ENCODE measurements at places on chromosomes 13 and 19.

DNA sequence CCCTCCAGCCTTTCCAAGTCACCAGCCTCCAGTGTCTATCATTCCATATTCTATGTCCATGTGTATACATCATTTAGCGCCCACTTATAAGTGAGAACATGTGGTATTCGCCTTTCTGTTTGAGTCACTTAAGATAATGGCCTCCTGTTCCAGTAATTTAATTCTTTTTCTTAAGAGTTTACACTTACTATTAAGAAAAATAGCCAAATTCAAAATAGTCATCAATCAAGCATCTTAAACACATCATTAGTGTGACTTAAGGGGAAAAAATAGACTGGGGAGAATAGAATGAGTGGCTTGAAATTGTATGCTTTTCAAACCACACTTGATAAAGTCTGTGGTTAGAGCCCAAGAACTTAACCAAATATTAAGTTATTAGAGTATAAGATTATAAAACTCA is 248.0 kb downstream of the MAB21L1 start:
- DNase-seq: no peak

DNA sequence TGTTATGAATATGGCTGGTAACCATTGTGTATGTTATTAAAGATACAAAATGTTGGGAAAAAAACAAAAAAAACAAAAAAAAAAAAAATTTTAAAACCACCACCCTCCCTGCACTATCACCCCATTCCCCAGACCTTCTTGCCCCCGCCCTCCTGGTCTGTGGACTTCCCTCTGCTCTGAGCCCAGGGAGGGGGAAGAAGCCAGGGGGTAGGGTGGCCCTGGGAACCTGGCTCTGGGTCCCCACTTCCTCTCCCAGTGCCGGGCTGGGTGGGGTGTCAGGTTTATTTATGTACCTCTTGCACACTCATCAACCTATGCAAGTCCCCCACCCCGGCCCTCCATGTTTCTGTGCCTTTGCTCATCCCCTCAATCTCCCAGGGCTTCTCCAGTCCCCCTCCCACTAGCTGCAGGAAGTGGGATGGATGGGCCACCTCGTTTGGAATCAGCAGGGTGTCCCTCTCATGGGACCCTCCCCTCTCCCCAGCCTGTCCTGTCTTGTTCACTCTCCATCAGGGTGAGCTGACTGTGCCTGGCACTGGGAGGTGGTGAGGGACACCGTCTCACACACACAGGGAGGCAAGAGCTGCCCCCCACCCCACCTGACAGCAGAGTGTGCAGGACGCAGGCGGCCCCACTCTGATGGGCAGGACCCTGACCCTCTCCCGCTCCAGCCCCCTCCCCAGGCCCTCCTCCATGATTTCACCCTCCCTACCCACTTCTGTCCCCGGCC is 5.9 kb downstream of the PAF1 start:
- DNase-seq: no peak

DNA sequence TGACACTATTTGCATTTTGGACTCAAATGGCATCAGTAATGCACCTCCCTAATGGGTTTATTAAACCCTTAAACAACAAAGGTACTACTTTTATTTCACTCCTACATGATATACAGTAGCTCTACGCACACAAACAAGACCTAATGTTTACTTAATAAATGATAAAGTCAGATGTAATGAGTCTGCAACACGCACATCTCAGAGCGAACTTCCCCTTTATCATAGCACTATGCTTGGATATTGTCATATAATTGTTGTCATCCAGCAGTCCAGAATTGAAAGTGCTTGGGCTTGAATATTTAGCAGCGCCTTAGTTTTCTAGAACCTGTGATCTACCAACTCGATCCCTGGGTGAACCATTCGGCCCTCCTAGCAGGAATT is 772 bp downstream of the PARP4 start:
- DNase-seq: no peak

DNA sequence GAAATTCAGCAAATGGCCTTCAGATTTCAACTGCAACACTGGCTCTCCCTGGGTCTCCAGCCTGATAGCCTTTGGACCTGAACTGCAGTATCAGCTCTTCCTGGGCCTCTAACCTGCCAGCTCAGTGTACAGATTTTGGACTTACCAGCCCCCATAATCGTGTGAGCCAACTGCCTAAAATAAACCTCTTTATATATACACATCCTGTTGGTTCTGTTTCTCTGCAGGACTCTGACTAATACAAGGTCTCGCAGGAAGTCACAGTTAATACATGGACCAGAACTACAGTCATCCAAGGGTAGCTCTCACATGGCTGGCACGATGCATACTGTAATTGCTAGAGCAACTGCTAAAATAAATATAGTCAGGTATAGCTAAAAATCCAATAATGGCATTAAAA is 85.1 kb downstream of the KATNAL1 start:
- DNase-seq: no peak

GRCh38 chr13:48004201-48004600 is 3.1 kb upstream of the SUCLA2 start:
- no peak for DNase-seq

GRCh38 chr19:38514812-38515633 is 81.5 kb downstream of the RYR1 start:
- DNase-seq: peak; percentile 46

DNA sequence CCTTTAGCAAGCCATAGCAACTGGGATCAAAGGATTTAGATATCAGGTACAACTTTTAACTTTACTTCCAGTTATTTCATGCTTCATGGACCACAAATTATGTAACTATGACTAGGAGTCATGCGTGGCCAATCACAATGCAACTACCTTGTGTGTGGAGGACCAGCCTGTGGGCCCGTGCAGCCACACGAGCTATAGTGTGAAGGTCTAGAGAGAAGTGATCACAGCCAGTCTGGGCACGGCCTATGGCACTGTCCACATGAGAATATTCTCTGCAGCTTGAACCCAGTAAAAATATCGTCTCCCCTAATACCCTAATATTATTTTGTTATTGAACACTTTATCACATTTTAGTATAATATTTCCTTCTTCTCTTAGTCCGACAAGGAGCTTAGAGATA is 464.9 kb upstream of the MIR17HG start:
- no peak for DNase-seq

DNA sequence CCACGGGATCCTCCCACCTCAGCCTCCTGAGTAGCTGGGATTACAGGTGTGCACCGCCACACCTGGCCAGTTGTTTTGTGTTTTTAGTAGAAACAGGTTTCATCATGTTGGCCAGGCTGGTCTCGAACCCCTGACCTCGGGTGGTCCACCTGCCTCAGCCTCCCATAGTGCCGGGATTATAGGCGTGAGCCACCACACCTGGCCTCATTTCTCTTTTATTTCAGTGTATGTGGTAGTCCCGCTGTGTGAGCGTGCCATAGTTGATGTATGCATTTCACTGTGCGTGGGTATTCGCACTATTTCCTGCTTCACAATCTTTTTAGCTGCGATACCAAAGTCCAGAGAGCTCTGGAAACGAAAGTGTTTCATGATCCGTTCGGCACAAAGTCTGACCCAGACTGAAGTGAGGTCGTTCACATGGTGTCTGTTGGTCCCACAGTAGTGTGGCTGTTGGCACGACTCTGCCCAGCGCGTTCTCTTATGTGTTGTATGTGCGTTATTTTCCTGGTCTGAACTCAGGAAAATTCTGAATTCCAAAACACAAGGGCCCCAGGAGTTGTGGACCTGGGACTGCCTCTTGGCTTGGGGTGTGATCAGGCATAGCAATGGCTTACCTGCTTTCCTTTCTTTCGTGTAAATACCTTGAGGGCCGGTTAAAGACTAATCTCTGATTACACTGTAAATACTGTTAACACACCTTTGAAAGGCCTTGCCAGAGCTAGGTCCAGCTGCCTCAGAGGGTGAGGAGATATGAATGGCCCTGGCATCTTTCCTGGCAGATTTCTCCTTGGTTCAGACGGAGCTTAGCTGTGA is 8.6 kb downstream of the EPN1 start:
- no peak for DNase-seq

GRCh38 chr13:78265098-78265497 is 338.3 kb downstream of the POU4F1 start:
- DNase-seq: no peak

GRCh38 chr13:64505336-64505910 is 2724.7 kb downstream of the PCDH9 start:
- no peak for DNase-seq

DNA sequence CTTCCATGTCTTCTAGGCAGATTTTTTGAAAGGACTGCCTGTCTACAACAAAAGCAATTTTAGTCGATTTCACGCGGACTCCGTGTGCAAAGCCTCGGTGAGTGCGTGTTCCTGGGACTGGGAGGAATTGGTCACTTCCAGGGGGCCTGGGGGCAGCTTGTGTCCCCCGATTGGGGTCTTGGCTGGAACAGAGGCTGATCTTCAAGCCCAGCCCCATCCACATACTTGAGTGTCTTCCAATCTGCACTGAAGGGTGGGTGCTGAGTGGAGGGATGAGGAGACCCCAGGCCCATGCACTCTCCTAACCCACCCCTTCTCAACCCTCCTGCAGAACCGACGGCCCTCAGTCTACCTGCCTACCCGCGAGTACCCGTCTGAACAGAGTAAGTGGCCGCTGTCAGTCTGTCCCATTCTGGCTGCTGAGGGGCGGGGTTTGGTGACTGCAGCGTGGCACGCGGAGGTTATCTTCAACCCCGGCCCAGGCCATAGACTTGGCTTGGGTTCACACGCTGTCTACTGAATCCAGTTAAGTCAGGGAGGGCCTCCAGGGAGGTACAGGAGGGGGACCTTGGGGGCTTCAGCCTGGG is 4.7 kb downstream of the DDA1 start:
- no peak for DNase-seq

DNA sequence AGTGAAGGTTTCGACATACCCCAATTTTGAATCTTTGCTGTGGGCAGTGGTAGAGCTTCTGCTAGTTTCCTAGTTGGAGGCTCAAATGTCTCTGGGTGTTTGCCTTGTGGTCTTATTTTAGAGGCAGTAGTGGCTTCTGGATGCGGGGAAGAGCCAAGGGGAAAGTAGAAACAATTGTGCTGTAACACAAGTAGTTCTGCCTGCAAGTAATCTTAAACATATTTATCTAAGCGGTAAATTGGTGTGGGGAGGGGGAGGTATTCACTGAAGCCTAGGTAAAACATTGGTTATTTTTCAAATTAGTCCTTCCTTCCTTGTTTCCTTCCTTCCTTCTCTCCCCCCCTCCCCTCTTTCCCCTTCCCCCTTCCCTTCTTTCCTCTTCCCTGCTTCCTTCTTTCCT is at the start of gene PCDH20:
Gene PCDH20, minus strand, starts transcription at position 101 of the 400 bp plus-strand sequence. CDS start 691 bp downstream, outside the sequence.
- no peak for DNase-seq

DNA sequence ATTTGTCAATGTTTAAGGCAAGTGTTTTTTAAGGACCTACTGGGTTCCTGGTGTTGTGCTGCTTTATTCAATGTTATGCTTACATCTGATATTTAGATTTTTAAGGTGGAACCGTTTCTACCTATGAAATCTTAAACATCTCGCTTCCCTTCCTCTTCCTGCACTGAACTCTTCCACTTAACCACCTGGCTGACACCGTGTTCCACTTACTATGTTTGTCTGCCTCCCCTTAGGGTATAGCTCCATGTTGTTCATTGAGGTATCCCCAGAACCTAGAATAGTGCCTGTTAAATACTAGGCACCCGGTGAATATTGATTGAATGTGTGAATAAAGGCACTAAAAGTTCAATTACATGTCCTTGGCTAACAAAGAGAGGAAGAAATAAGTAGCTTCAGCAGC is 104.9 kb downstream of the RNF17 start:
- DNase-seq: no peak

GRCh38 chr19:50723069-50723468 is at the start of gene CLEC11A:
TSS of gene CLEC11A (plus strand) at chr19:50723364. CDS start at chr19:50723526, 162 bp downstream.
- no peak for DNase-seq

GRCh38 chr19:49629659-49630058 is 10.3 kb downstream of the RRAS start:
- no peak for DNase-seq

GRCh38 chr13:94210816-94211215 is 268.7 kb downstream of the DCT start:
- DNase-seq: no peak

GRCh38 chr13:110666255-110666533 is 39.7 kb downstream of the CARS2 start:
- DNase-seq: no peak

GRCh38 chr19:51354103-51354741 is 12.0 kb downstream of the ETFB start:
- DNase-seq: no peak

DNA sequence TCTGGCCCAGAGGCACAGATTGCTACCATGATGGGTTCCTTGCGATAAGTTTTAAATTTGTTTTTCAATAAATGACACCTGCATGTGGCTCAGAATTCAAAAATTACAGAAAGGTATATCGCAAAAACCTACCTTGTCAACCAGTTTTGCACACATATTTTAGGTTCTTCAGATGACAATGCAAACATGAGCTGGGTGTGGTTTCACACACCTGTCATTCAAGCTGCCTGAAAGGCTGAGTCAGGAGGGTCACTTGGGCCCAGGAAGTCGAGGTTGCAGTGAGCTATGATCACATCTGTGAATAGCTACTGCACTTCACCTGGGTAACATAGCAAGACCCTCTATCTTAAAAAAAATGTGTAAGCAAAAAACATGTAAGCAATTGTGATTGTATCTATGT is 56.1 kb downstream of the DNM2 start:
- no peak for DNase-seq

DNA sequence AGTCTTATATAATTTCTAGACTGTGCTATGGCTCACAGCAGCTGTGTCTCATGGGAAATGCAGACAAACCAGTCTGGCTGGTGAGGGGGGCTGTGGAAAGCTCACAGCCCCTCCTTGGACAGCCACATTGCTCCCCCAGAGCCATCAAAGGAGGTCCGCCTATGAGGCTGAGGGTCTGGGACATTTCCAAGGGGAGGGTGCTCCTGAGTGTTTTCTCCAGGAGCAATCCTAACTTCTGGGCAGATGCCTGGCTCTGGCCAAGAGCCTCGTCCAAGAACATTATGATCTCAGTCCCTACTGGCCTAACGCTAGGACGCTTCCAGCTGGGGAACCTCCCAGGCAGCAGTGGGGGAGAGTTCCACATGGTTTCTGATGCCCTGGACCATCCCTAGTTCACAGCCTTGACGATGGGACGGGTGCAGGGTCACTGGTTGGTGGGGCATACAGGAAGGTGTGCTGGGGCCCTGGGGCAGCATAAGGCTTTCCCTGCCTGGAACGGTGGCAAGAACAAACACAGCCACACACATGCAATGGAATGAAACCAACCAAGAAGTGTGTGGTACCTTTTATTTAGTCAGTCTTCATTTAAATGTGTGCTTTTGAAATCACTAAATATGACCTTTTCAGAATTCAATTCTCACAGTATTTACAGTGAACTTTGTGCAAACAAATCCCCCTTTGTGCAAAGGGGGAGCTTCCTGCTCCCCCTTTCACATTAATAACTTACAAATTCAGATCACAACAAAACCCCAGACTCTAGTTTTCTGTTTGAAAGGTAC is 60.6 kb downstream of the CDADC1 start:
- DNase-seq: no peak

DNA sequence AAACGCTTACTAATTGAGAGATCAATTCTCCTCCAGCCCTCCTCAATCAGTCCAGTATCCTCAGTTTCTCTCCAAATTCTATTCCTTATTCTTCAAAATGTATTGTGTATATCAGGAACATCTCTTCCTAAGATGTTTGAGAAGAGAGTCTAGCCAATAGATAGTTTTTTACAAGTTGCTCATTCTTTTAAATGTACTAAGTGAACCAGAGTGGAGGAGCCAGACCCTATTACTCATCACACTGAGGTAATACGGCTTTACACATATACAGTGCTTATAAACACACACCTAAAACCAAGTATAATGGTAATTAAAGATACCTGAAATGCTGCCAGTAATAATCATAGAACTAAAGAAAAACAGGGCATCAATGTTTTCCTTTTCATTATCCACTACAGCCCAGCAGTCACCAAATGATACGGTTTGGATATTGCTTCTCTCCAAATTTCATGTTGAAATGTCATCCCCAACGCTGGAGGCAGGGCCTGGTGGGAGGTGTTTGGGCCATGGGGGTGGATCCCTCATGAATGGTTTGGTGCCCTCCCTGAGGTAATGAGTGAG is 45.2 kb upstream of the HMGB1 start:
- DNase-seq: no peak

All from effector memory CD4-positive, alpha-beta T cell (primary cell).